ENCODE measurements at places on chromosomes 13 and 19.

- DNase-seq, result no peak
These were observed 1.7 kb upstream of the TLE5 start for GRCh38 chr19:3064011-3064330.

GRCh38 chr13:65855242-65855805 lies 1374.8 kb downstream of the PCDH9 start:
- DNase-seq, result no peak

DNA sequence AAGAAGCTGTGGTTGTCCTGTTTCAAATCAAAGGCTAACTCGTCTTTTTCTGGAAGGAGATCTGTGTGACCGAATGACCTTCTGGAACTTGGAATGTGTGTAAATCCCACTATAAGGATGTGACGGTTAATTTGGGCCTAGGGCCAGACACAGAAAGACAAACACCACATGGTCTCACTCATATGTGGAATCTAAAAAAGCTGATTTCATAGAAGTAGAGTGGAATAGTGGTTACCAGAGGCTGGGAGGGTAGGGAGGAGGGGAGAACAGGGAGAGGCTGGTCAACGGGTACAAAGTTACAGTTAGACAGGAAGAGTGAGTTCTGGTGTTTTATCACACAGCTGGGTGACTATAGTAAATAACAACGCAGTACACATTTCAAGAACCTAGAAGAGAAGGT lies 39.3 kb upstream of the RGCC start:
- no peak for DNase-seq

DNA sequence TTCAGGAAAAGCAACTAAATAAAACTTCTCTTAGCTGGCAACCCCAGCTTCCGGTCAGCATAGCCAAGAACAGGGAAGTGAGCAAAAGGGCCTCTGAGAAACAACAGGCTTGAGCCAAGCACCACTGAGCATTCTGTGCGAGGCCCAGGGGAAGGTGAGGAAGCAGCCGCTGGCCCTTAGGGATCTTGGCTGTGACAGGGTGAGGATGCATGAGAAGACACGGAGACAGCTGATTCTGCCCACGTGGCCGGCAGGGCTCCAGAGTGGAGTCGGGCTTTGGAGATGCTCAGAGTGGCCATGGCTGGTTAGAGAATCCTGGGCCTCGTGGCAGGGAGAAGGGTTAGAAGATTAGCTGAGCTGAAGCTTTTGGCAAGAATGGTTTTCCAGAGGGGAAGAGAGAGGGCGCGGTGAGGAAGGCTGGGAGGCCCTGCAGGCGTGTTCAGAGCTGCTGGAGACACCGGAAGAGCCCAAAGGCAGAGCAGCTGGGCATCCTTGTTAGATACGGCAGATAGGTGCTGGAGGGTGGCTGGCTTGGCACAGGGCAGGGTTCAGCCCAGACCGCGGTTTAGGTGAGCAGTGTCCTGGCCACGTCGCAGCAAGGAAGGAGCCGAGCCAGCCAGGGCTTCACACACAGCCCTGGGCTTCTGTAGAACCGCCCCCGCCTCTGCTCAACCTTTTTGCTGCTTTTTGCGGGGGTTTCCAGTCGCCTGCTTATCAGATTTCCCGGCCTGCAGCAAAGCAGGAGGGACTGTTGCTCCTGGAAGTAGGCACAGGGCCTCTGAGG lies 17.3 kb downstream of the UPF1 start:
- peak; percentile 76 for DNase-seq

- peak; percentile 69 for DNase-seq
These were observed 512.1 kb downstream of the IRS2 start for GRCh38 chr13:109274188-109274821.

DNA sequence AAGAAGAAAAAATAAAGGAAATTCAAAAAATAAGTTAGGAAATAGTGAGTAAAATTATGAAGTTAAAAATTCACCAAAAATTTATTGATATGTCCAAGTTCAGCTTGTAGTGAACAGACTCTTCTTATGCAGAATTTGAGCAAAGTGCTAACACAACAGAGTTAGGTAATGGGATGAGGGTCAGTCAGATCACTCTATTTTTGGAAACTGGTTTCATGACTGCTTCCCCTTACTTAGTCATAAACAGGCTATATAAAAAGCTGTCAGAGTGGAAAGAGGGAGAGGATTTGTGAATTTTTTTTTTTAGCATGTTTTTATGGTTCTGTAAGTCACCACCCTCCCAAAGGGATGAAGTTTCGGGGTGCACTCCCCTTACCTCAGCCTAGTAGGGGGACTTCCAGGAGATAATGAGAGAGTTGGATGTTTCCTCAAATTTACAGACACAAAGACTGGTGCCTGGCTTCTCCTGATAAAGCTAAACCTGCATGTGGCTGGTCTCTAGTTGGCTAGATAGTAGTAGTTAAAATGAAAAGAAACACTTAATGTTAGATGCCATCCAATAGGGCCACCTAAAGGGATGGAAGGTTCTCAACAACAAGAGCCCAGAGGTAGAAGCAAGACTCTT lies 4.5 kb downstream of the CPB2 start:
- DNase-seq, result no peak

- peak; percentile 54 for DNase-seq
These were observed 81.6 kb upstream of the ARGLU1 start for GRCh38 chr13:106649495-106649894.

DNA sequence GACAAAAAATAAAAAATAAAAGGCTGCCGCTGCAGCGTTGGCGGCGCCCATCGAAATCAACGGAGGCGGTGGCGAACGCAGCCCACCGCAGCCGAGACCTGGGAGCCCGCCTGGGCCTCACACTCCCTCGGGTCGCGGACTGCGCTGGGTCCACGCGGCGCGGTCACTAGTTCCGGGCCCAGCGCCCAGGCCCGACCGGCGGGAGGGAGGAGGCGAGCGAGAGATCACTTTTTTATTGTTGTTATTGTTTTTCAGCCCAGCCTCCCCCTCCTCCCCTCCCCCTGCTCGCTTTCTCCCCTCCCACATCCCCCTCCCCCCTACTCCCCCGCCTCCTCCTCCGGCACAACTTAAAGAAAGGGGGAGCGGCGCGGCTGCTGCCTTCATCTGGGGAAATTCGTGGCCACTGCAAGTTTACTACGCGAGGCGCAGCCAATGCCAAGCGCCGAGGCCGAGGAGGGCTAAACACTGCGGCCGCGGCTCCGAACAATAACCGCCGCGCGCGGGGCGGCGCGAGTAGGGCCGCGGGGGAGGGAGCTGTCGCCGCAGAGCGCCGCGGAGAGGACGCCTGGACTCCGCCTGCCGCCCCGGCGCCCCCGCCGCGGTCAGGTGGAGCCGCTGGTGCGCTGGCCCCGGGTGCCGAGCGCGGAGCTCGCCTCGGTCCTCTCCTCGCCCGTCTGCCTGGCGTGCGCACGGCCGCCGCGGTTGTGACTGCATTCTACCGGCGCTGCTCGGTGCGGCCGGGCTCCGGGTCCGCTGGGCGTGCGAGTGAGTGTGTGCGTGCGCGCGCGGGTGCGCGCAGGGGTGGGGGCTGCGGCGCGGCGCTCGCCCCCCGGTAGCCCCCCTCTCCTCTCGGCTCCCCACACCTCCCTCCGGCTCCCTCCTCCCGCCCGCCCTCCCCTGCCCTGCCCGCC lies 505 bp upstream of the ZIC2 start:
- DNase-seq, result peak; percentile 41

GRCh38 chr19:46451352-46451751 lies 20.0 kb downstream of the PNMA8A start:
- DNase-seq, result no peak
